Stimulated activated CD8-positive, alpha-beta memory T cell treated with anti-CD3 and anti-CD28 coated beads, Interleukin-7, amount 100 ng/mL, for 4 hours (primary cell): ENCODE measurements at places on chromosomes 13 and 19.

GRCh38 chr13:94716016-94716415 is 3.7 kb upstream of the SOX21 start:
- DNase-seq, result no peak

DNA sequence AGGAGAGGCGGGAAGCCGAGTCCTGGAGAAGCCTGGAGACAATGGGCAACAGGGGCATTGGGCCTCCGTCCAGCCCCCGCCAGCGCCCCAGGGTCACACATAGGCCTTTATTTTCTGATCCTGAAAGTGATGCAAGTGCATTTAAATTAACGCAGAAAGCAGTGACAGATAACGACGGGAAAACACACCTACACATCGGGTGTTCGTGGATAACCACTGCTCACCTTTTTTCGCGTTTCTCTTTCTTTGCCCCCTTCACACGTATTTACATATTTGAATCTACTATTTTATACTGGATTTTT is 30.4 kb upstream of the GRTP1 start:
- DNase-seq, result no peak

DNA sequence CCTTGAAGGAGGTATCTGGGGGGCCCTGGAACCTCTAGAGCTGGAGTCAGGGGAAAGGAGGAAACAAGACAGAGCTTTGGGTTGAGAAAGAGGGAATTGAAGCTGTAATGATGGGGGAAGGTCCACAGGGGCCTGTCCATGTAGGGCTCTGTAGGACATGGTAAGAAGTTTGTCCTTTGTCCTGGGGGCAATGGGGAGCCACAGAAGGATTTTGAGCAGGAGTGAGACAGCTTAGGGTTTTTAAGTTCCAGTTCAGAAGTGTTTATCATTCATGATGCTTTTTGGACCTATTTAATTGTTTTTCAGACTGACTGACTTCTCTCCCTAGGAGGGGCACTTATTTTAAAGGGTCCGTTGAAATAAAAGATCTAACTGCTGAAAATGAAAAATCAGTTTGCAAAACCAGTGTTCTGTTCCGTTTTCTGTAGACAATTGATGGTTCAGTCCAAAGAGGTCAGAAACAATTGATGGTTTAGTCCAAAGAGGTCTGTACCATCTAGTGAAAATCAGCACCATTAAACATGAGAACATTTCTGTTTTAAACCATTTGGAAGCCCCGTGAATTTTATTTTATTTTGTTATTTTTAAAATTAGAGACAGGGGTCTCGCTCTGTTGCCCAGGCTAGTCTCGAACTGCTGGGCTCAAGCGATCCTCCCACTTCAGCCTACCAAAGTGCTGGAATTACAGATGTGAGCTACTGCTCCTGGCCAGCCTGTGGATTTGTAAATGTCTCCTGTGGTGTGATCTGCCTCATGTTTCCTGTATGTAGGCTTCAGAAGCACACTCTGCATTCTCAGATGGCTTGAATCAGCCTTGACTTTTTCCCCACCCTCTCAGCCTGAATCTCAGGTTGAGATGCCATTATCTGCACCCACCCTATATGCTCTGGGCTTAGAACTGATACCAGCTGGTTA is 8.4 kb downstream of the PLD3 start:
- DNase-seq, result no peak

- DNase-seq, result no peak
Measured at GRCh38 chr19:5705552-5705951, 14.4 kb downstream of the LONP1 start.

DNA sequence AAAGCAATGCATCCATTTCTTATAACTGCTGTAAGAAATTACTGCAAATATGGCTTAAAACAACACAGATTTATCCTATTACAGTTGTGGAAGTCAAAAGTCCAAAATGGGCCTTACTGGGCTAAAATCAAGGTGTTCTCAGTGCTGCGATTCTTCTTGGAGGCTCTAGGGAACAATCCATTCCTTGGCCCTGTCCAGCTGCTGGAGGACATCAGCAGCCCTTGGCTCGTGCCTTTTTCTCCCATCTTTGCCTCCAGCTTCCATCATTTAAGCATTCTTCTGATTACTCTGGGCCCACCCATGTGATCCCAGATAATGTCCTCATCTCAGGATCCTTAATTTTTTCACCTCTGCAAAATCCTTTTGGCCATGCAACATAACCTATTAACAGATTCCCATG is 607.1 kb downstream of the DCT start:
- DNase-seq, result no peak

DNA sequence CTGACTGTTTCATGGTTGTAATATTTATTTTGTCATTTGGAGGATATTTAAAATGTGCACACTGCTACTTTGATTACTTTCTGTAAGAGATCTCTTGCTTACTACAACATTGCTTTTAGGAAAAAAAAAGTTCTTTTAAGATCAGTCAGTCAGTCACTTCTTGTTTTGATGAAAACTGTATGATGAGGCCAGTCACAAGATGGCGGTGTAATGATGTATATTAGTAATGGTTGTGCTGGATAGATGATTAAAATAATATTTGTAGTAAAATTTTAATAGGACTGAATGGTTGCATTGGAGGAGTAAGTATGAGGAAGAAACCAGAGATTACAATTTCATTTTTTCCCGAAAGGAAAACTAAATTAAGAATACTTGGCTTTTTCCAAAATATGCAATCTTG is 2411.1 kb downstream of the PCDH9 start:
- no peak for DNase-seq

GRCh38 chr13:55403887-55404487 is 1736.7 kb upstream of the PRR20A start:
- no peak for DNase-seq

GRCh38 chr19:31969016-31969415 is 376.4 kb upstream of the ZNF507 start:
- DNase-seq, result no peak

DNA sequence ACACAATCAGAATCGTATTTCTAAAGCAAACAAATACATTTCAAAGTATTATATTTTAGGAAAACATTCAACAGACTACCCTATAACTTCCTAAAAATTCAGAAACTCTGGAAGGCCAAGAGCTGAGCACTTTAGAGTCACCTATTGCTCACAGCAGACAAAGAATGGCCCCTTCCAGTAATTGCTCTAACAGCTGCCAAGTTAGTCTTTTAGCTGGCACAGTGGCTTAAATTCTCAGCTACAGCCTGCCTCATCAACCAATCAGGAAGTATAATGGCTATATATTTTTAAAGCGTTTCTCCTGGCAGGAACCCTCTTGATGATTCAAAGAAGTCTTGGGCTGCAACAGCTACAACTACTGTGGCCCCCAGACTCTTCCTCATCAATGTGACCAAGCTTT is 14.9 kb upstream of the SLITRK5 start:
- no peak for DNase-seq

GRCh38 chr19:2289714-2290435 is 7.9 kb upstream of the PEAK3 start:
- DNase-seq, result no peak

GRCh38 chr13:98538876-98539275 is 38.0 kb downstream of the STK24 start:
- DNase-seq, result no peak

GRCh38 chr13:74920361-74920760 is 561.6 kb downstream of the TBC1D4 start:
- DNase-seq, result no peak

GRCh38 chr19:29561601-29562000 is 35.8 kb downstream of the VSTM2B start:
- DNase-seq, result no peak

- DNase-seq, result no peak
Measured at GRCh38 chr13:53357582-53357981, 329.0 kb downstream of the OLFM4 start.

DNA sequence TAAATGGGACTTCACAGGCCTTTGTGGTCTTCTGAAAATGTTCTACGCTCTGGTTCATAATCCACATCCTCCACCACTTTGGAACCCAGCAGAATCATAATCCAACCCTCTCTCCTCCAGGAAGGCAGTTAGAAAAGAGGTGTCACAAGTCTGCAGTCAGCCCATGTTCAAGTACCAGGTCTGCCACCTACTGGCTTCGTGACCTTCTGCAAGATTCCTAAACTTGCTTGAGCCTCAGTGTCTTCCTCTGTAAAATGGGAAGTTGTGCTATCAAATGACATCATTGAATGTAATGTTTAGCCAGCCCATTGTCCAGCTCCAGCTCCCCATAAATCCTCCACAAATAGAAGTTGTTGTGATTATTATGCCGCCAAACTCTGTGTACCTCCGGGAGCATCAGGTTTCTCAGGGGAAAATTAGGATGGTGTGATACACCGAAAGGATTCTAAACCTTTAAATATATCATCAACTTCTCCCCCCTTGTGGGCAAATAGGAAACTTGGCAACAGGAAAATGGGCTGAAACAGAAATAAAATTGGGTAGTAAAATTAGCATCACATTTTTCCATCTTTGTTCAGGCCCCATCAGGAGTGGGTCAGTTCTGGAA is 109.7 kb downstream of the NUFIP1 start:
- DNase-seq, result no peak

DNA sequence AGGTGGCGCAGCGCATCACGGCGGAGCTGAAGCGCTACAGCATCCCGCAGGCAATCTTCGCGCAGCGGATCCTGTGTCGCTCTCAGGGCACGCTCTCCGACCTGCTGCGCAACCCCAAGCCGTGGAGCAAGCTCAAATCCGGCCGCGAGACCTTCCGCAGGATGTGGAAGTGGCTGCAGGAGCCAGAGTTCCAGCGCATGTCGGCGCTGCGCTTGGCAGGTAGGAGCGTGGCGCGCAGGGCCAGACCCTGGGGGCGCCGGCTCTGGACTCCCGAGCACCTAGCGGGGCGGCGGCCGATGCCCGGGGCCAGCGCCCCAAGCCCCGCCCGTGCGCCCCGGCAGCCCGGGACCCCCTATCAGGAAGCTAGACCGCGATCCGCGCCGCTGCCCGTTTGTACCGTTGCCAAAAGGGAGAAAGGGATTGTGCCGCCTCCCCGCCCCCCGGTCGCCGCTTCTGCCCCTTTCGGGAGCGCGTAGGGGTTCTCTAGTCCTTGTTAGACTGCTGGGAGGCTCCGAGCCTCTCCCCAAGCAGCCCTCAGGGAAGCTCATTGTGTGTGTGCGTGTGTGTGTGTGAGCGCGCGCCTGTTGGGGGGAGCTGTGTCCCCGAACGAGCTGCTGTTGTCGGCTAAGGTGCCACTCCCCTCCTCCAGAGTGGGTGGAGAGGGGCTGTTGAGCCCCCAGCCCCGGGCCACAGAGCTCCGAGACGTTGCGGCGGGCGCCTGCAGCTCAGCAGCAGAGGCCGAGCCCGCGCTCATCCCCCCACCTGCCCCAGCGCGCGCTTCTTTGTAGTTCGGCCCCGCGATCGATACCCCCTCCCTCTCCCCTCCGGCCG is 1.5 kb downstream of the ONECUT3 start:
- DNase-seq, result no peak

- no peak for DNase-seq
Measured at GRCh38 chr13:51152701-51153100, 41.6 kb upstream of the C13orf42 start.

DNA sequence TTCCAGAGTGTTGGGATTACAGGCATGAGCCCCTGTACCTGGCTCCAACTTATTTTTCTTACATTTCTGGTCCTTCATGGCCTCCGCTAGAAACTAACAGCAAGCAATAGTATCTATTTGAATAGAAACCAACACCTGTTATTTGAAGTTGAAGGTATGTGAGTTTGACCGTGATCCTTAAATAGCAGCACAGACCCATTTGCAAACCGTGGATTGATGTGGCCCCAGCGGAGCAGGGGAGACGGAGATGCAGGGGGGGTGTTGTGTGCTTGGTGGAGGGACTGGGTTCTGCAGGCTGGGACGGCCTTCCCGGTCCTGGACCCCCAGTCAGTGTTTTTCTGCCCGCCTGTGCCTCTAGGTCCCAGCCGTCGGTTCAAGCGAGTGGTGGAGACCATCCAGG is 16.9 kb downstream of the TMEM150B start:
- DNase-seq, result no peak

- no peak for DNase-seq
Measured at GRCh38 chr13:30307971-30308290, 580 bp upstream of the KATNAL1 start.

DNA sequence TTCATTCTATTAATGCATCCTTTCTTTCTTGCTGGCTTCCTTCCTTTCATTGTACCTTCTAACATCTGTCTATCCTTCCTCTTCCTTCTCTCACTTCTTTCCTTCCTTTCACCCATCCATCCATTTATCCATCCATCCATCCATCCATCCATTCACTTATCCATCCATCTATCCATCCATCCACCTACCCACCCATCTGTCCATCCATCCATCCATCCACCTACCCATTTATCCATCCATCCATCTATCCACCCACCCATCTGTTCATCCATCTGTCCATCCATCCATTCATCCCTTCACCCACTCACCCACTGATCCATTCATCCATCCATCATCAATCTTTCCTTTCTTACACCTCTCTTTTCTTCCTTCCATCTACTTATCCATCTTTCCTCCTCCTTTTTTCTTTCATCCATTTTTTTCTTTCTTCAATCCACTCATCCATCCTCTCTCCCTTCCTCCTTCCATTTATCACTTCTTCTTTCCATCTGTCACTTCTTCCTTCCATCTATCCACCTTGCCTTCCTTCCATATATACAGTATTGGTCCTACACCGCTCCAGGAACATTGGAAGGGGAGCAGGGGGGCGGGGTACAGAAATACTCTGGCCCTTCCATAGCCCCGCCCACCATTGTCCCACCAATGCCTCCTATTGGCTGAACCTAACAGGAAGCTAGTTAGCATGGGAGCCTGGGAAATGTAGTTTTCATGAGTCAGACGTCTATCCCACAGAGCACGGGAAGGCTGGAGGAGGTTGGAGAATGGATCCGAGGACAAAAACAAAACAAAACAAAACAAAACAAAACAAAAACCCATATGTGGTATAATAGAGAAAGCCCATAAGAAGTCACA is 45.9 kb downstream of the MBD3L1 start:
- no peak for DNase-seq

DNA sequence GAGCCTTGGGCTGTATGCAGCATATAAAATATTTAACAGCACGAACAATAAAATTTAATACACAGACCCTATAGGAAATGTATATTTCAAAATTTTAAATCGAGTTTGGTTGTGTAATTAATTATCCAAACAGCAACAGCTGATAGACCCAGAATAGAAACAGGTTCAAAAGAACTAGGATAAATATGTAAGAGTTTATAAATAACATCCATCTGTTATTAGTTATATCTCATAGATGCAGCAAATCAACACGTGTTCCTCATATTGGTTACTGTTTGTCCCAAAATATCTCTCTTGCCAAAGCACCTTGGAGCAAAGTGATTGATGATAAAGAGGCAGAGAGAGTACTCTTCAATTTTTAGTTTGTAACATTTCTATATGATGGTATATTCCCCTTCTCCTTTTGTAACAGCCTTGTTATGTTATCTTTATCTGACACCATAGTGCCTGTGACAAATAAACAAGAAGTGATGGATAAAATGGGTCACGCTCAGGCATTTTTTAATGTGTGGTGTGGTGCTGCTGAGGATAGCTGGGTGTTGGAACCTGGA is 260.6 kb upstream of the NBEA start:
- no peak for DNase-seq

DNA sequence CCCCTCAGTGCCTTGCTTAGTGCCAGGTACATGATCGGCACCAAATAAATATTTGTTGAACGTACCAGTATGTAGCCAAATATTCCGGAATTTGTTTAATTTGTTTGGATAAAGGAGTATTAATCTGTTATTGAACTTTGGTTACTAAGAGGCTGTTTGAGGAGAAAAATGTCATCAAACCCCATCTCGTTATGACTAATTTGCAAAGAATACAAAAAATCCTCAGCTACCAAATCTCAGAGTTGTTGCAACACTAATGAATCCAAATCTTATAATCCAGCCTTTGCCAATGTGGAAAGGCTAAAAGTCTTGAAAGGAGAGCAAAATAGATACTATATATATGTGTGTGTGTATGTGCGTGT is 79.5 kb downstream of the KLF5 start:
- no peak for DNase-seq
